ENCODE measurements at places on chromosomes 1 and 21.

DNA sequence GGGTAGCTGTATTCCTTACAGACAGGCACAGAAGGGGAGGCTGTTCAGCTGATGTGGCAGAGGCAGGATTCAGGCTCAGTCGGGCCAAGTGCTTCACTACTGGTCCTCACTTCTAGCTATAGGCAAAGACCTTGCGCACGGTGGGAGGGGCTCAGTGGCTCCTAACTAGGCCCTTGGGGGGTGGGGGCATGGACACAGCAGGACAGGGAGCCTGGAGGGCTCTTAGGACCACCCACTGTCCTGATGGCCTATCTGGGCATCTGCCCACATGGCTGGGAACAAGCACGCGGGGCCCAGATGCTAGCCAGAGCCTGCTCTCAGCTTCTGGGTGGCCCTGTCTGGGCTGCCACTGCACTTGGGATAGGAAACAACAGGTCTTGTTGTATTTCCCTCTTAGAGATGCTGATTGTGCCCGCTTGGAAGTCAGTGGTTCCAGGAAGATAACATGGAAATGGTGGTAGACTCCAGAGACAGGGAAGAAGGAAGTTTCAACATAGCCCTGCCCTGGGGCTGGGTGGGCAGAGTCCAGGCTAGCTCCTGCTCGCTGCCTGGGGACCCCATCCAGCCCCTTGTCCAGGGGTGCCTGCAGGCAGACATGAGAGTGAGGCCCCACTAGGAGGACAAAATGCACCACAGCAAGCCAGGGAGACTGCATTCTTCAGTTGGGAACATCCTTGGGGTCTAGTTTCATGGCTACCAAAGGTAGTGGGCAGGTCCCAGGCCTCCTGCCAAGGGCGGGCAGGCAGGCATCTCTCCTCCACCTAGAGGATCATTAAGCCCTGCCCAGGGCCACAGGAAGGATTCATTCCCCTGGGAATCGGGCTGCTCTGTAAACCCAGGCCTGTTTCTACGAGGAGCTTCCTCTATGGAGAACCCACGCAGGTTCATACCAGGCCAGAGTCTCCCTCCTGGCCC lies 102.5 kb downstream of the BCAR3 start:
- no peak for DNase-seq

GRCh38 chr1:98211271-98211845 lies 290.5 kb upstream of the DPYD start:
- DNase-seq = no peak

DNA sequence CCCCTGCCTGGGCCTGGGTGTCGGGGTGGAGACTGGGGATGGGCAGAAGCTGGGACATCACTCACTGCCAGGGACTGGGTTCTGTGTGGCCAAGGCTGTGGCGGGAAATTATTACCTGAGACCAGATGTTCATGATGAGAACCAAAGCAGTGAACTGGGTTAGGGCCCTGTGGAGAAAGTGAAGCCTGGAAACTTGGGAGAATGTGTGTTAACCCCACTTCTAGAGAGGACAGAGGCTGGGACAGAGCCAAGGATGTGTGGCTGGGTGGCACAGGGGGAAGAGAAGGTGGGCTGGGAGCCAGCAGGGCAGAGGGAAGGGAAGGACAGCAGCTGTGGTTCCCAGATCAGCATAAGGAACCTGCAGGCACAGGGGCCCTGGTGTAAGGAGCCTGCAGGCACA lies 31.3 kb downstream of the CNIH3 start:
- no peak for DNase-seq

DNA sequence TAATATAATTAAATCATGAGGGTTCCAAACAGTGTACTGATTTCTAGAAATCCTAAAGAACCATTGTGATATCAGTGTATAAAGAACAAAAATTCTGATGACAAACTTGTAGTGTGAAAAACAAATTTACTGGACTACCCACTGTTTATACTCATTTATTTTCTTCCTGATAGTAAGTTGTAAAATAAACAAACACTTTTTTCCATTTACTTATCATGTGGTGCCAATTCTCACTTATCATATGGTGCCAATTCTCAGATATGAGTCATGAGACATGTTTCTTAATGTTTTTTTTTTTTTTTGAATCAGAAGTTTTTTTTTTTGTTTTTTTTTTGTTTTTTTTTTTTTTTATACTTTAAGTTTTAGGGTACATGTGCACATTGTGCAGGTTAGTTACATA lies 137.7 kb downstream of the LEPR start:
- no peak for DNase-seq

DNA sequence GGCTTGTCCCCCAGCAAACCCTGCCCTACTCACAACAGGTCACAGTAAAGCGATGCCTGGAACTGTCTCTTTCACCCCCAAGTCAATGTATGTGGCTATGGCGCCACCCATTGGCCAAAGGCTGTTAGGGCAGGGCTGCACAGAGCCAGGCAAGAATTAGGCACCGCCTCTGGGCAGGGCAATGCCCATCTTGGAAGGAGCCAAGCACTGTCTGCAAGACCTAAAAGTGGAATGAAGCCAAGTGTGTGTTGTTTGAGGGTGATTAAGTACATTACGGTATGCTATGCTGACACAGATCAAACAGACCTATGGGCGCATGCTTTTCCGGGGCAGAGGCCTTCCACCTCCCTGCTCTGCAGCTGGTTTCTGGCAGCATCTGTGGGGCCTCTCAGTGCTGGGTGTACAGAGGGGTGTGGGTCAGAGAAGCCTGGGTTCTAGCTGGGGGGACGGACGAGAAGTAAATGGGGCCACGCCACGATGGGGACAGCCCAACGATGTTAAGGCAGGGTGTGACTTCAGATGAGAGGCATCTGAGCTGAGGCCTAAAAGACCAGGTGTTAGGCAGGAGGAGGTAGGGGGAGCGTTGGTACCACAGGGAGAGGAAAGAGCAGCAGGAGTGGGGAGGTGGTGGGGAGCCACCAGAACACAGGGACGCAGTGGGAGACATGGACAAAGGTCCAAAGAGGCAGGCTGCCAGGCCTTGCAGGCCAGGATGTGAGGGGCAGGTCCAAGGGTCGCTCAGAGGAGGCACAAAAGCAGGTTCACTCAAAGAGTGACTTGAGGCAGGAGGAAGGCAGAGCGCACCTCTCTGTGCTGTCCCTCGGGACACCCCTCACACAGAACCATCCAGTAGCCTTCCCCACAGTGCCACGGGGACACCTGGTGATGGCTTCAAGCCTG lies 49.8 kb downstream of the ACOT7 start:
- peak; percentile 65 for DNase-seq

- DNase-seq = no peak
Measured at GRCh38 chr1:89602871-89603404, 30.0 kb upstream of the LRRC8C start.

- DNase-seq = peak; percentile 90
Measured at GRCh38 chr1:216464489-216464888, 41.2 kb upstream of the USH2A start.

GRCh38 chr1:188444526-188444925 lies 1615.8 kb downstream of the PLA2G4A start:
- DNase-seq = no peak

GRCh38 chr1:190193508-190194115 lies 284.1 kb downstream of the BRINP3 start:
- DNase-seq = no peak

- no peak for DNase-seq
Measured at GRCh38 chr21:35405981-35406380, 356.9 kb upstream of the RUNX1 start.

- DNase-seq = no peak
Measured at GRCh38 chr21:42846221-42846620, 33.1 kb downstream of the WDR4 start.

- DNase-seq = no peak
Measured at GRCh38 chr1:160882582-160882981, 2.4 kb downstream of the ITLN1 start.

- no peak for DNase-seq
Measured at GRCh38 chr21:46153247-46154154, 1.9 kb downstream of the FTCD start.

DNA sequence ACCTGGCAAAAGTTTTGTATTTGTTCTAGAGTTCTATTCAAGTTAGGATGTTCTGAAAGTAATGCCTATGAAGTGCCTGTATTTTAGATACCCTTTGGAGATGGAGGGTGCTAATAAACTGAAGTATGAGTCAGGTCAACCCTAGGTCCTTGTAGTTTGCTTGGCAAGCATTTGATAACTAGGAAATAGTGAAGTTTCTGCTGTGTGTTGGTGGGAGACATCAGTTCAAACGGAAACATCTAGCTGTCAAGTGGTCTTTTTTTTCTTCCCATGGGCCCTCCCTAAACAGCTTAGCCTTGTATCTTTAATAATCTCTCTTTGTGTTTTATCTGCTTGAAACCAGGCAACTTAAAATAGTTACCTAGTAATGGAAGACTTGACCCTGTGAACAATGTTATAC lies 4.5 kb downstream of the MRPS6 start:
- no peak for DNase-seq

- no peak for DNase-seq
Measured at GRCh38 chr1:236699366-236699765, 13.1 kb downstream of the ACTN2 start.

- no peak for DNase-seq
Measured at GRCh38 chr1:173383351-173383750, 93.8 kb upstream of the PRDX6 start.

DNA sequence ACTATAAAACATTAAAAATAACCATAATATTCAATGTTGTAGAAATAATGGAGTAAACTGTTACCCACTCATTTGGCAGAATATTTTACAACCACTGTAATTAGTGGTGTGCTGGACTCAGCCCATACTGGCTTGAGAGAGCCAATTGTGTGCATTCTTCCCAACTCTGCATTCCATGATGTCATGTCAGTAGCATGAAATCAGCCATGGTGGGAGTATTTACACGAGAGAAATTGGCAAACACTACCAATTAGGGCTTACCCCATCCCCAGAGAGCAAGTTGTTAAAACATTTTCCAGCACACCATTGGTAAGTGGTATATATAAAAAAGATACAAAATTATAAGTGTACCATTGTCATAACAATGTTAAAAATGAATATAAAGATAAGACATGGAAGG lies 19.1 kb upstream of the QSOX1 start:
- DNase-seq = no peak

- no peak for DNase-seq
Measured at GRCh38 chr21:36247316-36248010, 72.5 kb upstream of the MORC3 start.

- no peak for DNase-seq
Measured at GRCh38 chr1:88208389-88208788, 475.7 kb upstream of the PKN2 start.

DNA sequence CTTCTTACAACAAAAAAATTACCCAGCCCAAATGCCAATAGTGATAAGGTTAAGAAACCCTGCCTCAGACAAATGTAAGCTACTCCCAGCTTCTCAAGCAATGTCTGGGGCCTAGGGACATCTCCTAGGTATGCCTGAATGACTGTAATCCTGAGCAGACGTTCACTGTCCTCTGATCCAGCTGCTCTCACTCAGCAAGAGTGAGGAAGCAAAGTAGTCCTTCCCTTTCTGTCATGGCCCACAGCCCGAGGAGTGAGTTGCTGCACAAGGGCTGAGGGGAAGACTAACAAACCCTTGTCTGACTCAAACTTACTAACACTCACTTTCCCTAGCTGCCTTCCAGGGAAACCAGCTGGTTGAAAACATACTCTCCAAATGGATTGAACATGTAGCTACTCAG lies 124.9 kb upstream of the TNFSF4 start:
- no peak for DNase-seq

DNA sequence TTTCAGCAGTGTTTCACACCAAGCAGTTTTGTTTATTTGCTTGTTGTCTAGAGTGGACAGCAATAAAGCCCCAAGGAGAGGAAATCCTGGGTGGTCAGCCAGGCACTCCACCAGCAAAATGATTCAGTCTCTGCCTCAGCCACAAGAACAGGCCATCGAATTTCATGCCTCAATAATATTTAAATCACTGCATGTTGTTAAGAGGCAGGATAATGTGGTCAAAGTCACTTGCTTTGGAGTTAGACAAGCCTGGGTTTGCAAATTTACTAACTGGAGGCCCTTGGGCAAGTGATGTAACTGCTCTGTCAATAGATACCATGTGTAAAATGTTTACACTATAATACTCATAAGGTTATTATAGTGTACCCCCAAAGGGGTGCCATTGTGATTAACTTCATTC lies 349.6 kb downstream of the LMO4 start:
- DNase-seq = no peak
